ENCODE measurements at places on chromosomes 3 and 15.

DNA sequence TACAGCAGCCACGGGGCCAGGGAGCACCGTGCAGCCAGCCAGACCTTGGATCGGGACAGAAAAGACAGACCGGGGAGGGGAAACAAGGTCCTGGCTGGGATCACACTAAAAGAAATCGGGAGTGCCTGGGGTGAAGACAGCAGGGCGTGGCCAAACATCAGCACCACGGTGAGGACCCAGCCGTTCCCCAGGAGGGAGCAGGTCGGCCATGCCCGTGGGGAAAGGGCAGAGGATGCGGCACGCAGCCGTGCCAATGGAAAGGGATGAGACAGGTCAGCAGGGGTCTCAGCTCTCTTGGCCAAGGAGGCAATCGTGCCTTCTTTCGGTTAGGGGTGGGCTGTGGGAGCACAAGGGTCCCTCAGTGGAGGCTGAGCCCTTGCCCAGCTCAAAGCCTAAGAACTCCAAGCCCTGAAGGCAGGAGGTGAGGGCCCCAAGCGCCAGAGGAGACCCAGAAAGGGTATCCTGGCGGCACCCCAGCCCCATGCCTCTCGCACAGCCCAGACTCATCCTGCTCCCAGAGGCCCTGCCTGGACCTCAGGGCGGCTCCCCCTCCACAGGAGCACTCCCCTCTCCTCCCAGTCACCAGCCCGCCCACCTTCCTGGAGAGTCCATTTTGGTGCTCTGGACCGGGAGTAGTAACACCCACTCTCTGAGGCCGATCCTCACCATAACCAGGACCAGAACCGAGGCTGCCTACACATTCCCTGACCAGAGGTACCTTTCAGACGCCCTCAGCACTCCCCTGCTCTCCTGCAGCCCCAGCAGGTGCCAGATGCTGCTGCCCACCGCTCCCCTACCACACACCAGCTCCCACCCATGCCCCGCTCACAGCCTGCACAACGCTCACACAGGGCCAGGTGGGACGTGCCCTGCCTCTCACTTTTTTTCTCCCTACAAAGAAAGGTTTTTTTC, 23.2 kb upstream of the OCA2 start:
- no peak for DNase-seq

- no peak for DNase-seq
Measured at GRCh38 chr3:126848991-126849390, 133.9 kb upstream of the PLXNA1 start.

GRCh38 chr3:40871394-40871793, 327.9 kb upstream of the CTNNB1 start:
- DNase-seq, result no peak

GRCh38 chr15:90058775-90059174, 43.5 kb downstream of the IDH2 start:
- no peak for DNase-seq

DNA sequence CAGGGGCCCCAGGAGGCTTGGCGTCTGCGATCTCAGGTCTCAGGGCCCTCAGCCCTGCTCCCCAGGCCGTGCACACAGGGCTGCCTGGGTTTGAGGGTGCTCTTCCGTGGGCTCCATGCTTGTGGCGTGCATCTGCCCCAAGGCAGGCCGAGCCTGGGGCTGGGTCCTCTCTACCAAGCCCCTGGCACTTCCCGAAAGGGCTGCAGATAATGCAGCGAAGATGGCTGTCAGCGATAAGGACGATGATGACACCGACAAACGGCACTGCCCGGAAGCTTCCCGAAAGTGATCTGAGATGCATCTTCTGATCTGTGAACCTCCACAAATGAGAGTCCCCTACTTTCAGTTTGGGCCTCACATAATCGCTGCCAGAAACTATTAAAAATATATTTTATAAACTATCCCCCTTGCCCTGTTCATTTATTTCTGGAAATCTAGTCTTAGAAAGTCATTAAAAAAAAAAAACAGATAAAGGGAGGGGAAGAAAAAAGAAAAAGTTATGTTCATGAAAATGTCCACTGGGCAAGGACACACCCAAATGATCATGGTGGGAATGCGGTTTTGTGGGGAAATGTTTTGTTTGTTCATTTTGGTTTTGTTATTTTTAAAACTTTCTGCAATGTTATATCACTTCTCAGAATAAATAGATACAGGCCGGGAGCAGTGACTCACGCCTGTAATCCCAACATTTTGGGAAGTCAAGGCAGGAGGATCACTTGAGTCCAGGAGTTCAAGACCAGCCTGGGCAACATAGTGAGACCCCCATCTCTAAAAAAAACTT, 51.5 kb downstream of the RPN1 start:
- DNase-seq, result no peak

GRCh38 chr15:35979608-35980007, 433.6 kb upstream of the DPH6 start:
- no peak for DNase-seq

- DNase-seq, result no peak
Measured at GRCh38 chr3:169607949-169608348, 55.6 kb downstream of the MECOM start.

GRCh38 chr3:148023994-148024393, 614.8 kb downstream of the ZIC1 start:
- DNase-seq, result no peak
